Bronchial epithelial cell (primary cell): ENCODE measurements at places on chromosomes 5 and 9. TPM values are rescaled to one million over a fixed set of nuclear protein-coding genes. Genes with fewer than 3 reads are reported as not detected.

DNA sequence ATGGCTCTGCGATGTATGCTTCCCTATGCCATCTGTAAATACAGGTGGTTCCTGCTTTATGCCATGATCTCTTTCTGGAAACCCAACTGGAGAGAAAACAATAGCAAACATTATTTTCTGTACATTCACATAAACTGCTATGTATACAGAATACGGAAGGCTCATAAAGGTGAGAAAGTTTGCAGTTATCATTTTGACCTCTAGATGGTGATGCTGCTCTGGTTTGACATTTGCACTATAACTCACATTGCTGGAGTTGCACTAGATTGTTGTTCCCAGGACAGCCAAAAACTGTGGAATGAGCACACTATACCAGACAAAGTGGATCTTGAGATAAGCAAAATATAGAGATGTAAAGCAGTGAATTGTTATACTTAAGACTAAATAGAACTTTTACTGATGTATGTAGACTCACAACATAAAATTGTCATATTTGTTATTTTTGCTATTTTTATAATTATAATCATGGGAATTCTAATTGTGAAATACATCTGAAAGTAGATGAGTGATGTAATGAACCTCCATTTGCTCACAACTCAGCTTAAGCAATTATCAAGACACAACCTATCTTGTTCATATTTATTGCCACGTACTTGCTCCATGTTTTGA, 246.5 kb downstream of the PTPRD start:
- peak; percentile 60 for DNase-seq

DNA sequence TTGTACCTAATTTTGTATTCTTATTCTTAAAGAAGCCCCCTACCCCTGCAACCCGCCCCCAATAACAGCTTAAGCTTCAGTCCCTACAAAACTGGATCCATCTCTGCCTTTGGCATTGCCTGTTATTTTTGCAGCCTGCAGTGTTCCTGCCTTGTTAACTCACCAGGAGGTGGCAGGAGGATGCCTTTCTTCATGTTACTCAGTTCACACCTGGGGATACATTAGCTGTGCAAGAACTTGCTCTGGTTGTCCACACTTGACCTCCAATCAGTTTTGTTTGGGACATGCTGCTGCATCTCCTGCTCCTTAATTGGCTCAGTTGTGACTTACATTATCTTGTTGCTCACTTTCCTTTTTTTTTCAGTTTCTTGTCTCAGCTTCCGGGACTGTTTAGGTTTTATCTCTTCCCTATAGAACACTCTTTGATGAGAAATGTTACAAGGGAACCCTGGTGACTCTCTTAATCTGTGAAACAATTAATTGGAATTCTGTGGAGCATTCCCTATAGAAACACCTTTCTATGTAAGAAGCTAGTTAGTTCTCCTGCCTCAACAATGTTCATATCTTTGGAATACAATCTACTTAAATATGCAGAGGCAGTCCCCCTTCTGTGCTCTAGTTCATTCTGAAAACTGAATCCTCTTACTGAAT, 467.7 kb upstream of the ACO1 start:
- DNase-seq = peak; percentile 18

GRCh38 chr5:97004423-97005060, 68.7 kb downstream of the LNPEP start:
- no peak for DNase-seq

MVB12B gene
- 0.26 and 0.90 TPM in 2 replicates for total RNA-seq
